ENCODE measurements at places on chromosomes 4 and X.

- DNase-seq = no peak
These were observed 32.5 kb upstream of the TLR2 start for GRCh38 chr4:153651587-153651986.

- DNase-seq = no peak
These were observed 52.4 kb downstream of the USP46 start for GRCh38 chr4:52606726-52607125.

DNA sequence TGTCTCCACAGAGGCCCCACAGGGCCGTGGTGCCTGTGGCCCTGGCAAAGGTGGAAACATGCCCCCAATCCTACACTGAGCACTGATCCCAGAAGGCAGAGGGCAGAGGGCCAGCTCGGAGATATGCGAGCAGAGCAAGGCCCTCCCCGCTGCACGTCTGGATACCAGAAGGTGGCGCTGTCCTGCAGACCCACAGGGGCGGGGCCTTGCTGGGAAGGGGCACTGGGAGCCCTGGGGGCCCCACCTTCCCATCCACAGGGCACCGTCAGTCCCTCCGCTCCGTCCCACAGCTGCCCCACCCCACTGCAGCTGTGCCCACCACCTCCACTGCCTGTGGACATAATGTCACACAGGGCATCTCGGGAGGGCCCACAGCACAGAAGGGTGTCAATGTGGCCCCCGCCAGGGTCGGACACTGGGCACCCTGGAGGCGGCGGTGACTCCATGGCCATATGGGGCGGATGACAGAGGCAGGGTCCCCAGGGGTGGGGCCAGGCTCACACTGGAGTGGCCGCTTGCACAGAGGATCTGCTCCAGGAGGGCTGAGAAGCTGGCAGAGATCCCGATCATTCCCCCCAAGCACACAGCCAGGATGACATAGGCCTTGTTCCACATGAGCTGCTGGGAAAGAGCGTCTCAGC lies 4.8 kb downstream of the SLC49A3 start:
- DNase-seq = no peak

- DNase-seq = no peak
These were observed 54.2 kb upstream of the TSPAN5 start for GRCh38 chr4:98712607-98713006.

DNA sequence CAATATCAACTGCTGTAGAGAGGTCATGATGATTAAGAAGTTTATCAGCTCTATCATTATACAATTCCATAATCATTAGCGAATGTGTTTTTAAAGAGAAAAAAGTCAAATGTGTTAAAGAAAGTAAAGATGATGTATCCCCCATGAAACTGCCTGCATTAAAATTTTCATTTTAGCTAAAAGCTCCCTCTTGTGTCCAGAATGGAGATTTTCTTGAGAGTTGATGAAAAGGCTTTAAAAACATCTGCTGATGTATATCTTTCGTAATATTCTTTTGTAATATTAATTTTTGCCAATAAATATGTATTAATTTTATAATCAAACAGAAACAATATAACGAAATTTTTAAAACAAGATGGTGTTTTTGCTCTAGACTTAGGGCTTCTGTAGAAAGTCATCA lies 52.1 kb upstream of the LHFPL1 start:
- DNase-seq = no peak

DNA sequence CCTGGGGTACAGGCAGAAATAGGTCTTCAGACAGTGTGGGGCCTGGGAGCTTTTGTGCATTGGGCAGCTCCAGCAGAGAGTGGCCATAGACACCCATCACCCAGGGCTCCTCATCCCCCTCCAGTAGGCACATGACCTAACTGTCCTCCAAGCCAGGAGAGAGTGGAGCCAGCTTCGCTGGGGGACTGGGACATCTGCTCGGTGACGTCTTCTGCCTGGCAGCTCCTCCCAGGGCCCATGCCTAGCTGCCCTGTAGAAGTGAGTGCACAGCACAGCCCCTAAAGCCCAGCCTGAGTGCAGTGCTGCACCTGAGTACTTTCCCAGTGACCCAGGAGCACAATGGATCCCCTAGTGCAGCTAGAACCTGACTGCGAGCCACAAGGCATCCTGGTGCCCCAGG lies 279.7 kb upstream of the SLC7A11 start:
- DNase-seq = no peak

DNA sequence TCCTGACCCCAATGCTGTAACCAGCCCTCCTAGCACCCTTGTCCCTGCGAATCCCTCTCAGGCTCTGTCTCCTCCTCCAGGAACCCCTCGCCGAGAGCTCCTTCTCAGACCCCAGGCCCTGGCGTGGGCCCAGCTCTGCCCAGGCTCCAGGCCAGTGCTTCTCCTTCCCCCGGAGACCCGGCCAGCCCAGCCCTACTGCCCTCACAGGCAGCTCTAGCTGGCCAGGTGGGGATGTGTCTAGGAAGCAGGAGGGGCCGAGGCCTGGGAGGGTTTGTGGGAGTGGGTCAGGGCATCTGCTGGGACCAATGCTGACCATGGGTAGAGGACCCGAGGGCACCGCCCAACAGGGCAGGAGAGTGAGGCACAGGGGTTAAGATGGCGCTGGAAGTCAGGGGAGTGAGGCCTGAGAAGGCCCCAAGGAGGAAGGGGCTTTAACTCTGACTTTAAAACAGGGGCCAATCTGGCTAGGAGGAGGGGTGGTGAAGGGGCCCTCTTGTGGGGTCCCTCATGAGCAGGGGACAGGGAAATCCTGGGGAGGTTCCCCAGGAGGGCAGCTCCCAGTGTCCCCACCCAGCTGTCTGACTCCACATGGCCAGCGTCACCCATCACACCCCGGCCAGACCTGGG lies 64.7 kb upstream of the NKX1-1 start:
- DNase-seq = no peak

- no peak for DNase-seq
These were observed 68.6 kb downstream of the PRSS12 start for GRCh38 chr4:118284169-118284568.

DNA sequence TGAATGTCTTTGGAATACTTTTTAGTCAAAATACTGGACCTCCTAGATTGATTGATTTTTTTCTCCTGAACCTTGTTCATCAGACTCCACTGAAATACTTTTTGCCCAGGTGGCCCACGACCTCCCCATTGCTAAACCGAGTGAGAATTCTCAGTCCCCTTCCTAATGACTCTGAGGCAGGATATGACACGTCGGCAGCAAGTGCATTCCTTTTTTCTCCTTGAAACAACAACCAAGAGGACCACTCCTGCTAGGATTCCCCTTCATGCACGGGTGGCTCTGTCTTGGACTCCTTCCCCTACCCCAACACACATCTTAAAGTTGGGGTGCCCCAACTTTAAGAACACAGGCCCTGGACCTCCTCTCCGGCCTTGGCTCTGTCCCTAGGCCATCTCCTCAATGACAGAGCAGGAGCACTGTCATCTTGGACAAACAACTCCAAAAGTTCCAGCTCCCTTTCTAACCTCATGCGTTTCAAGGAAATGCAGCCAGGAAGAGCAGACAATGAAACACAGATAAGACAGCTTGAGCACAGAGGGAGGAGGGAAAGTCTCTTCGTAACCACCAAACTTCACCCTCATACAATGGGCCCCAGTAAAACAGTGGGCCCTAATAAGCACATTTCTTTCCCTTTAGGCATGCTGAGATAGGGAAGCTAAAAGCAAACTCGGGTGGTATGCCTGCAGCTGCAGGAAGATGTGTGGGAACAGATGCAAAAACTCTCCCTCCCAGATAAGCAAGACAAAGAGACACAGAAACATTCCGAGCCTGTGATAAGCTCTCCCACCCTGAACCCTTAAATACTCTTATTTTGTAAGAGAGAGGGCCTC lies 33.9 kb downstream of the ZBTB49 start:
- DNase-seq = no peak

- DNase-seq = no peak
These were observed at the start of gene CFI for GRCh38 chr4:109801895-109802319. TSS of gene CFI (minus strand) at chr4:109801999. CDS start at chr4:109801971, 28 bp downstream.

GRCh38 chrX:86021652-86022289 lies 25.6 kb downstream of the CHM start:
- no peak for DNase-seq

DNA sequence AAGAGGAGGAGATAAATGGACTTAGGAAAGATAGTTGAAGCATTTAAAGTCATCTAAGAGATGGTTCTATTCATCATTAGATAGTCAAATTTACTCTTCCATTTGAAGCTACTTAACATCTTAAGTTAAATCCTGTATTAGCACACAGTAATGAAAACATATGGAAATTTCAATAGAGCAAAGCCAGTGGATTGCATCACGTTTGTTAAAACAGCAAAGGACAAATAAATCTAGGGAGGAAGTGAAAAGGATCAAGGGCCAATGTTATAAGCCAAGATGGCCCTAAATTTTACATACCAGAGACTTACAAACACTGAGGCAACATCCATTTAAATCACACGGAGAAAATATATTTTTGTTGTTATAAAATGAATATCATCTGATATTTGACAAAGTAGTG lies 602.8 kb downstream of the INPP4B start:
- no peak for DNase-seq

- no peak for DNase-seq
These were observed 142.5 kb downstream of the RASL11B start for GRCh38 chr4:53004497-53005148.

DNA sequence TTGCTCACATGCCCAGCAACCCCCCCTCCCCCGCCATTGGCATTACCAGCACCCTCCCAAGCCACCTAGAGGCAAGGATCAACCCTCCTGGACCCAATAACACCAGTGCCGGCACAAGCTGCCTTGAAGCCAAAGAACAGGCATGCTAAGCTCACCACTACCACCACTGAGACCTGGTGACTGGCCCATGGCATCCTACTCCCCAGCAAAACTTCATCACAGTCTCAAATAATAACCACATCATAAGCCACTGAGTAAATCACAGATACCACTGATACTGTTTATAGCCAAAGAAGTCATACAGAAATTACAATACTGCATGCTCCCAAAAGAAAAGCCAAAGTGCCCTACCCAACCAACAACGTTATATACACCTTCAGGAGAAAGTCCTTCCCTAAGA lies 73.6 kb upstream of the RPL34 start:
- DNase-seq = no peak

DNA sequence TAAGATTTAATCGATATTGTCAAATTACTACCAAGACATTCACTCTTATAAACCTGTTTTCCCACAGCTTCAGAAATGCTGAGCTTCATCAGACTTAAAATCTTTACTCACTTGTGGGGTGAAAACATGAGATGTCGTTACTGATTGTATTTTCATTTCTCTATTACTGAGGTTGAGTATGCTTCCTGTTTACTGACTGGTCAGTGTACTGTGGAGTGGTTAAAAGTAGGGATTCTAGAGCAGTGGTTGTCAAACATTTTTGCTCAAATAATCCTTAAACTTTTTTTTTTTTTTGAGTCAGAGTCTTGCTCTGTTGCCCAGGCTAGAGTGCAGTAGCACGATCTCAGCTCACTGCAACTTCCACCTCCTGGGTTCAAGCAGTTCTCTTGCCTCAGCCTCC lies 50.3 kb downstream of the NSUN7 start:
- no peak for DNase-seq

DNA sequence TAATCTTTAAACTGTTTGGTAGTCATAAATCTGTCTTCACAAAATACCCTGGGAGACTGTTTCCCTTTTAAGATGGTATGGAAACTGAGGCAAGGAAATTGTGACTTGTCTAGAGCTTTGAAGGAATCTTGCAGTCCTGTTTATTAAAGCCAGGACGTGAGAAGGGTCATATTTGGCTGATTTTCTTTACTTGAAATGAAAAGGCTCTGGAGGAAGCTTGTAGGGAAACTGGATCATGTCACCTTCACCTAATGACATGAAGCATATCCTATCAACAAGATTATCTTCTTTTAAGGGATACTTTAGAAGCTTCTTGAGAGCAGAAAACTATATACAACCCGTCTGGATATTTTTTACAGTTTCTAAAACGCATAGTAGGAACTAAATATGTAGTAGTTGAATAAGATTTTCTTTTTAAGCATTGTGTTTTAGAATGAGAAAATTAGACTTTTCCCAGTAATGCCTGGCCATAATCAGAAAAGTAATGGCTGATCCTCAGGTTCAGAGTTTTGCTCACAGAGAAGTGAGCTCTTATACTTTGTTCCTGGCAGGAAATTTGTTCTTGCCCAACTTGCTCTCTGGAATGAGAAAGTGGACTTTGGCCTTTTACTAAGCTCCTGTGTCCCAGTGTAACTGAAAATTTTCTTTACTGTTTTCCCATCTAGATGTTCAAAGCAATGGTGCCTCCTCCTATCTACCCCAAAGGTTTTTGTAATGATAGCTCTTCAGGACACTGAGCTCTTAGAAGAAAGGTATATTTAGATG lies 136.8 kb upstream of the AFF2 start:
- DNase-seq = no peak

GRCh38 chrX:13474164-13474516 lies 95.3 kb upstream of the EGFL6 start:
- no peak for DNase-seq

- DNase-seq = no peak
These were observed 141.2 kb upstream of the INTU start for GRCh38 chr4:127491571-127491970.

GRCh38 chr4:115763051-115763450 lies 649.6 kb upstream of the NDST4 start:
- no peak for DNase-seq

- no peak for DNase-seq
These were observed 10.2 kb upstream of the N4BP2 start for GRCh38 chr4:40046311-40046980.

- DNase-seq = no peak
These were observed 64.2 kb upstream of the SPP1 start for GRCh38 chr4:87911252-87911774.

DNA sequence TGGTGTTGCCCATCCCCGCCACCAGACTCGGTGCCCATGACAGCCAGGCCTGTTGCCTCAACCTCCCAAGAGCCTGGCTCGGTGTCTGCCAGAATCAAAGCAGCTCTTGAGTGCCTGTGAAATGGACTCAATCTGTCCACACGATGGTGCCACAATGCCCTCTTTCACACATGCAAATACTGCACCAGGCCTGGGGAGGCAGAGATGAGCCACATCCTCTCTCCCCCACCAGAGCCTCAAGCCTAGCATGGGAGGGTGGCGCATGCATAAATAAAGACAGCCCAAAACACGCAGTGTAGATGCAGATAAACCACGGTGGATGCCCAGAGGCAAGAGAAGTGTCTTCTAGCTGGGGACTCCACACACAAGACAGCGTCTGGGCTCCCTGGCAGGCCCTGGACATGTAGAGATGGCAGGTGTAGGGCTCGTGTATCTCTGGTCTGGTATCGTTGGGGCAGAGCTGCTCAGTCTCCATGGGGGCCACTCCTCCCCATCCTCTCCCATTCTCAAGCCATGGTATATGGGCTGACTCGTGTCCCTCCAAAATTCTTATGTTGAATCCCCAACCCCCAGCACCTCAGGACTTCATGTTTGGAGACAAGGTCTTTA lies 65.6 kb downstream of the JAKMIP1 start:
- DNase-seq = no peak

DNA sequence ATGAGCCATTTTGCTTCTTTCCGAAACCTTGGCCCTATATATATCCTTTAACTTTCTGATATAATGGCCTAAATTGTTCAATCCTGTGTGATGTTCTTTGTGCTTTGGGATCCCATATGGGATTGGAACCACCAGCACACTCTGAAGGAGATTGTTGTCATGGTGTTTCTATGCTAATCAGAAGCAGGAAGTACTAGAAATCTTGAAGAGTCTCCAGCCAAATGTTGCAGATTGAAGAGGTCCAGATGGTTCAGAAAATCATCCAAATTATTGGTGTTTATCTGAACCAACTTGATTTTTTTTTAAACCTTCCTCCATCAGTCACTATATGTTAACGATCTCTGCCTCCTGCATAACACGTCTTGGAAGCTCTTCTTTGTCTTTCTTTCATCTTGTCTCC lies 72.8 kb downstream of the KIT start:
- no peak for DNase-seq

All from activated CD4-positive, CD25-positive, alpha-beta regulatory T cell treated with anti-CD3 and anti-CD28 coated beads, Interleukin-2, amount 50 U/mL, for 72 hours (primary cell).